Adrenal gland (tissue), 19 donors: ENCODE measurements at places on chromosomes 13 and 19. TPM values are rescaled to one million over a fixed set of nuclear protein-coding genes. Genes with fewer than 3 reads are reported as not detected.
A peak's percentile ranks its signal among the peaks of the same experiment; 100 is the strongest.

DNA sequence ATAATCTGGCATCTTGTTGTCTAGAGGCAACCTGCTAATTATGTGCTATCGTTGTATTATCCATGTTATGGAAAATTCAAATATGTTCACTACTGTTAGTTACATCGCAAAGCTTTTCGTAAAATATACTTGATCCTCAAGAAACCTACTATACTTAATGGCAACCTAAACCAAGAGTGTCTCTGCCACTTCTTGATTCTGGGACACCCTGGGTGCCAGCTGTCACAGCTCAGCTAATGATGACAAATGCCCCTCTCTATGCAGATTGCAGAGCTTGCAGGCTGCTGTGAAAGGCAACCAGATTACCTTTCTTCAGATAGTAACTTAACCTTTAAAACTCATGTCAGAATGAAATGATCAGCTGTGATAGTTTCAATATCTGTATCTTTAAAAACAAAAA, 8.9 kb upstream of the MAB21L1 start:
- H3K4me1 ChIP-seq = no peaks in the 10 kb centered on the region
- no peak overlapping the region for H3K27ac ChIP-seq
- H3K36me3 ChIP-seq = no peaks in the 10 kb centered on the region
- no peak overlapping the region for H3K4me3 ChIP-seq
- DNase-seq = no peak
- H3K27me3 ChIP-seq = no peaks in the 10 kb centered on the region

DNA sequence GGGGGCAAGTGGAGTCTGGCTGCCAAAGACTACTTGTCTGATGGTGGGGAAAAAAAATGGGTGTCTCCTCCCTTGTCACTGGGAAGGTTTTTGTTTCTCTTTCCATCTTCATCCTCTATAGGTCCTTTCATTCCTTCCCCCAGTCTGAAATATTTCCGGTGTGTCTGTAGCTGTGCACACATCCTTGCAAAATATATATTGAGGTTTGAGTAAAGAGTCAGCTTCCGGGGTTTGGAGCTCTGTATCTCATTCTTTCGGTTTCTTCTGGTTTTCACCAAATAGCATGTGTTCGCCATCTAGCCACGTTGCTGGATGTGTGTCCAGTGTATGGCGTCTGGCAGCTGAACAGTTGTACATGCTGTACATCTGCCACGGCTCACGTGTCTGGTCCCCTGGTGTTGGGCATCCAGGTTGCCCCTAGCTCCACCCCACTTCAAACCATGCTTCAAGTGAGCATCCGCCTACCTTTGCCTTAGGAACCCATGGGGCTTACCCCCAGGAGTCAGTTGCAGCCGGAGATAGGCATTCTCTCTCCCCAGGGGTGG, 142.2 kb downstream of the SIPA1L3 start:
- DNase-seq = no peak
- no peak overlapping the region for H3K27ac ChIP-seq
- H3K36me3 ChIP-seq = no peaks in the 10 kb centered on the region
- H3K27me3 ChIP-seq = no peaks in the 10 kb centered on the region
- H3K4me1 ChIP-seq = no peaks in the 10 kb centered on the region
- H3K4me3 ChIP-seq = no peak overlapping the region

- peaks cover 98% of the 10 kb centered on the region for H3K36me3 ChIP-seq
- H3K27me3 ChIP-seq = no peaks in the 10 kb centered on the region
- no peak overlapping the region for H3K4me3 ChIP-seq
- no peaks in the 10 kb centered on the region for H3K4me1 ChIP-seq
- no peak for DNase-seq
Measured at GRCh38 chr19:45834970-45835369, 19.9 kb upstream of the RSPH6A start.

- no peak overlapping the region for H3K4me3 ChIP-seq
- no peak overlapping the region for H3K27ac ChIP-seq
Measured at GRCh38 chr19:30855442-30855841, 483.3 kb downstream of the ZNF536 start.

- no peak for DNase-seq
- no peaks in the 10 kb centered on the region for H3K36me3 ChIP-seq
- H3K27me3 ChIP-seq = no peaks in the 10 kb centered on the region
- peaks cover 67% of the 10 kb centered on the region for H3K4me1 ChIP-seq
- H3K27ac ChIP-seq = peak overlapping the region; percentile 93
- H3K4me3 ChIP-seq = no peak overlapping the region
Measured at GRCh38 chr19:4062419-4063368, 4.0 kb downstream of the ZBTB7A start.

GRCh38 chr13:75792526-75793187, 156.5 kb downstream of the LMO7 start:
- H3K27me3 ChIP-seq = no peaks in the 10 kb centered on the region
- DNase-seq = no peak
- no peak overlapping the region for H3K4me3 ChIP-seq
- H3K27ac ChIP-seq = no peak overlapping the region

GRCh38 chr13:37752146-37752545, 117.4 kb downstream of the TRPC4 start:
- no peak for DNase-seq
- H3K27me3 ChIP-seq = no peaks in the 10 kb centered on the region
- no peaks in the 10 kb centered on the region for H3K4me1 ChIP-seq
- no peaks in the 10 kb centered on the region for H3K36me3 ChIP-seq
- H3K4me3 ChIP-seq = no peak overlapping the region
- H3K27ac ChIP-seq = no peak overlapping the region

GRCh38 chr19:45280471-45280961, 29.4 kb downstream of the MARK4 start:
- H3K36me3 ChIP-seq = no peaks in the 10 kb centered on the region
- no peak overlapping the region for H3K27ac ChIP-seq
- no peak for DNase-seq
- no peaks in the 10 kb centered on the region for H3K27me3 ChIP-seq

DNA sequence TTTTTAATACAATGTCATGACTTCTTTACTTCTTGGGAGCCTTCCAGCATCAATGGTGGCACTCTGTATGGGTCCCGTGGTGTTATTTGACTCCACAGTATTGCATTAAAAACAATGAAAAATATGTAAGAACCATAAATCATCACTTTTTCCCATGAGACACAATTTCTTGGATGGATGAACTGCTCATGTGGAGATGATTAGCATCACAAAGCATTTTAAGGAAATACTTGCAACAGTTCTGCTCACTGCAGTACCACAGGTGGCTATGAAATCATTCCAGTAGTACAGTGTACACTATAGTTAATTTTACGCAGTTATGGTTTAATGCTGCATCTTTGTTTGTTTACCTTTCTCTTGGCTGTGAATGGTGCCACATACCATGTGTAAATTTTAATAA, 37.2 kb upstream of the C1QTNF9B start:
- no peak for DNase-seq
- no peaks in the 10 kb centered on the region for H3K36me3 ChIP-seq
- no peak overlapping the region for H3K4me3 ChIP-seq
- H3K4me1 ChIP-seq = no peaks in the 10 kb centered on the region

GRCh38 chr19:29810504-29810871, 1.3 kb upstream of the CCNE1 start:
- H3K4me1 ChIP-seq = peaks cover 19% of the 10 kb centered on the region
- H3K4me3 ChIP-seq = no peak overlapping the region
- H3K27me3 ChIP-seq = no peaks in the 10 kb centered on the region
- no peaks in the 10 kb centered on the region for H3K36me3 ChIP-seq

The ZNF418 gene
- polyA plus RNA-seq = 4.5 TPM

The DLL3 gene
- polyA plus RNA-seq = not detected

The HCST gene
- polyA plus RNA-seq = 97.2 TPM

The TNFAIP8L1 gene
- 5.8 TPM for polyA plus RNA-seq

The PSG4 gene
- polyA plus RNA-seq = 0.48 TPM
